ENCODE measurements at places on chromosomes 12 and 14. TPM values are rescaled to one million over a fixed set of nuclear protein-coding genes. Genes with fewer than 3 reads are reported as not detected.

- DNase-seq, result peak; percentile 84
Observed at GRCh38 chr12:46268583-46269428, at the start of gene SLC38A1. Gene SLC38A1 (minus strand): TSS chr12:46269043. CDS start chr12:46239800, 29,243 bp downstream.

- DNase-seq, result no peak
Observed at GRCh38 chr14:30678926-30679431, 56.9 kb downstream of the SCFD1 start.

- no peak for DNase-seq
Observed at GRCh38 chr12:16719713-16720416, 113.9 kb upstream of the LMO3 start.

DNA sequence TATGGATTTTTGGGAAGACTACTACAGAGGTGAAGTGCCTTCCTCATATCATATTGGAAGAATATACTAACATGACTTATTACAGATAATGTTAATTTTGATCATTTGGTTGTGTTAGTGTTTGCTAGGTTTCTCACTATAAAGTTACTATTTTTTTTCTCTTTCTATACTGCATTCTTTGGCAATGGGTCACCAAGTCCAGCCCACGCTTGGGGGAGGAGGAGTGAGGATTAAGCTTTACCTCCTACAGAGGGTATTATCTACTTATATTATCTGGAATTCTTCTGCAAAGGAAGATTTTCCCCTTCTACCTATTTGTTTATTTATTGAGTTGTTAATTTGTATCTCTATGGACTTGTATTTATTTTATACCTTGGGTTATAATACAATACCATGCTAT, 31.5 kb downstream of the SCN8A start:
- DNase-seq, result no peak

- no peak for DNase-seq
Observed at GRCh38 chr12:89697296-89697695, 11.3 kb downstream of the ATP2B1 start.

GRCh38 chr12:120639771-120640721, at the start of gene CABP1:
Gene CABP1 (plus strand): TSS chr12:120640626. CDS start chr12:120640686, 60 bp downstream.
- peak; percentile 88 for DNase-seq

GRCh38 chr12:101044512-101045059, 165.5 kb downstream of the SLC5A8 start:
- DNase-seq, result no peak

DNA sequence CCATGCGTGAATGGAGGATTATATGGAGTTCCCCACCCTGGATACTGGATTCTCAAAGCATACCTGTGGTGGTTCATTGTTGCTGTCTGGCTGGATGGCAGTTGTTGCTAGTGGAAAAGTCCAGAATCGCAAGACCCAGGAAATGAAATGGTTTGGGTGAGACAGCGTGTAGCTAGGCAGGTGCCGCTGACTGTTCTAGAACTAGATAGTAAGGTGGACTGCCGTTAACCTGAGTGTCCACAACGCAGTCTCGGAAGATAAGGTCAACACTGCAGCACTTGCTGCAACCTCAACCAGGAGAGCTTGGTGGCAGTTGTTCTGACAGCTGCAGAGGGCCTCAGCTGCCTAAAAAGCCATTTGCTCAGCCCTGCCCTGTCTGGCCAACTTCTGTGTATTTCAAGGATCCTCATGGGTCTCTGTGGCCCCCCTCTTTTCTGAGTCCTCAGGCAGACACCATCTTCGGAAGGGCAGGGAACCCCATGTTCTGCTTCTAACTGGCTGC, 15.5 kb upstream of the IRF2BPL start:
- DNase-seq, result no peak

DNA sequence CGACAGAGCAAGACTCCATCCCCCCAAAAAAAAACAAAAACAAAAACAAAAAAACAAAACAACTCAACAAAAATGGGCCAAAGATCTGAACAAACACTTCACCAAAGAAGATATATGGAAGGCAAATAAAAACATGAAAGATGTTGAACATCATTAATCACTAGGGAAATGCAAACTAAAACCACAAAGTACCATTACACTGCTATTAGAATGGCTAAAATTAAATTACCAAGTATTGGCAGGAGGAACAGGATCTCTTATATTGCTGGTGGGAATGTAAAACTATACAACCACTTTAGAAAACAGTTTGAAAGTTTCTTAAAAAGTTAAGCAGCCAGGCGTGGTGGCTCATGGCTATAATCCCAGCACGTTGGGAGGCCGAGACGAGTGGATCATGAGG, 12.9 kb downstream of the SOS2 start:
- DNase-seq, result no peak

- DNase-seq, result no peak
Observed at GRCh38 chr12:21526721-21527345, 737 bp downstream of the SPX start.

DNA sequence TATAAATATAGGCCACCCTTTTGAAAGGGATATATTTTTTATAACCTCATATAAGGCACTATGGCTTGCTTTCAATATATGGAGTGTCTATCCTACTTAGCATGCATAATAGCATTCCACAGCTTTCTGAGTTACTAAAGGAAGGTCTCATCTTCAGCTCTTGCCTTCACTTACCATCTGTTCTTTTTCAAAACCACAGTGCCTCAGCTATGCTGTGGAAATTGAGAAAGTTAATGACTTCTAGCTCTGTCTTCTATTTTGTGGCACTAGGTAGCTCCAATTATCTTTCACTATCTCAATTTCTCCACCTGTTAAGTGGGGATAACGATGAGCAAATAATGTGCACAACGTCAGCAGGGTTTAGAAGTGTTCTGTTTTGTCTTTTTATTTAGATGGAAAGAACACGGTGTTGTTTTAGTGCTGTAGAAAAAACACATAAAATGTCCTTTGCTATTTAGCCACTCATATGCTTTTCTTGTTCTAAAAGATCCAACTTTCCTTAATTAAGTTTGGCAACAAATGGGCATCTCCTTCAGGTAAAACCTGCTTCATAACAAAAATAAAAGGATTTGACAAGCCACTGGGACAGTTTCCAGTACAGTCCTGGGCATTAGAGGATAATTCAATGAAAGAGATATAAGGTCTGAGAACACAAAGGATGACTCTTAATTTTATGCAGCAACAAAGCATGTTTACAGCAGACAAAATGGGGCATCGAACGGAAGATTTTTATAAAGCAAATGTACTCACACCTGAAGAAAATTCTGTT, 462.0 kb upstream of the SYT1 start:
- no peak for DNase-seq

DNA sequence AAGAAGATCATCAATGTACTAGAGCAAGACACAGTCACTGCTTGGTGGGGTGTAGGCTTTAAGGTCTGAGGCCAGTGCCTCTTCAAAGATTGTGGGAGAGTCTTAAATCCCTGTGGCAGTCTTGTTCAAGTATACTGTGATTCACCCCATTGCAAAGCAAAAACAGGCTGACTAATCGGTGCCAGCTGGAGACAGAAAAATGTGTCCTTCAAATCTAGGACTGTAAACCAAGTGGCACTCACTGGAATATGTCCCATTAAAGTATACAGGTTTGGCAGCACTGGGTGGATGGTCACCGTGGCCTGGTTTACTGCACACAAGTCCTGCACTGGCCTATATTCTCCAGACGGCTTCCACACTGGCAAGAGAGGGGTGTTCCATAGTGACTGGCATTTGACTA, 1315.3 kb downstream of the TMEM121 start:
- no peak for DNase-seq

- DNase-seq, result peak; percentile 62
Observed at GRCh38 chr12:69880571-69880970, 55.5 kb downstream of the MYRFL start.

GRCh38 chr12:101876322-101876860, 989 bp upstream of the DRAM1 start:
- DNase-seq, result no peak

GRCh38 chr12:41055875-41056577, 132.1 kb upstream of the PDZRN4 start:
- no peak for DNase-seq

- DNase-seq, result no peak
Observed at GRCh38 chr12:685388-685787, 22.1 kb upstream of the NINJ2 start.

DNA sequence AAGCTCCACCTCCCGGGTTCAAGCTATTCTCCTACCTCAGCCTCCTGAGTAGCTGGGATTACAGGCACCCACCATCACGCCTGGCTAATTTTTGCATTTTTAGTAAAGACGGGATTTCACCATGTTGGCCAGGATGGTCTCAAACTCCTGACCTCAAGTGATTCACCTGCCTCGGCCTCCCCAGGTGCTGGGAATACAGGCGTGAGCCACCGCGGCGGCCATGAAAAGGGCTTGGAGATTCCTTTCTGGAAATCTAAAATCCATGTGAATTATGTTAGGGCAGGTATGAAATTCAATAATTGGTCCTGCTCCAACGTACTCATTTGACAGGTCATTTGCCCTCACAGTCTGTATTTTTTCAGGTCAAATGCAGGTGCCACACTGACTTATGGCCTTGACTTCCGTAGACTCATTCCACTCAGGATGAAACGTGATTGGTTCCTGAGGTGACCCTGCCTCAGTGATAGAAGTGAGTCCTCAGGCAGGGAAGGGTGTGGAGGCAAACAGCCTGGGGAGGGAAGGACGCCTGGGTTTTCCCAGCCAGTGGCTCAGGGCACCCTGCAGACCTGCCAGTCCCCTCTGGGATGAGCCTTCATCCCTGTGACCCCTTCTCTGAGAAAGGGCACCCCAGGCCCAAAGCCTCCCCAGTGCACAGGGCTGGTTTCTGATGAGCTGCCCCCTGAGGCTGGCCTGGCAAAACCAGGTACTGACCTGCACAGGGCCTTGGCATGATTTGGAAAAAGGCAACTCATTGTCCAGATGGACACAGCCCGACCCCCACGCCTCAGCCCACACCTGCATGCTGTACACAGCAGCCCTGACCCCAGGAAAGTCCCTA, 48.7 kb downstream of the PSMA6 start:
- no peak for DNase-seq

OVCH1 gene
- not detected for total RNA-seq

IL31 gene
- total RNA-seq, result not detected

TMEM132C gene
- 0.22 TPM for total RNA-seq

MDGA2 gene
- 2.1 TPM for total RNA-seq

MGAT4C gene
- 2.1 TPM for total RNA-seq

TRHDE gene
- total RNA-seq, result 1.0 TPM

EIF2S3B gene
- 2.2 TPM for total RNA-seq

TAS2R20 gene
- 1.3 TPM for total RNA-seq

FOXA1 gene
- 0.07 TPM for total RNA-seq

RNASE1 gene
- 1.6 TPM for total RNA-seq

ZNF605 gene
- 17.3 TPM for total RNA-seq
